ENCODE measurements at places on chromosomes 3 and 15.

- DNase-seq = no peak
These were observed 11.0 kb upstream of the KNG1 start for GRCh38 chr3:186705882-186706780.

DNA sequence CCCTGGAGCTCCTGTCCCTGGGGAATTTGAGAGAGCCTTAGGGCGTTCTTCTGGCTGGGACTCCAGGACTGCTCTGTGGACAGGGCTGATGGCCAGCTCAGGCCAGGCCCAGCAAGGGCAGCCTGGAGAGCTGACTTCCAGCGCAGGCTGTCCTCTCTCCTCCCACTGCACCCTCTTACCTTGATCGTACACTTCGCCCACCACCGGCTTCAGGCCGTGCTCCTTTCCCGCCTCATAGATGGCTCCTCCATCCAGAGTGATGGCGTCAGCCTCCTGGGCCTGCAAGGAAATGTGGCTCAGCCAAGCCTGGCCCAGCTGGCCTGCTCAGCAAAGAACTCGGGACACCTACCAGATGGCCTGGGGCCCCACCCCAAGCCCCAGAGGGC lies 3.1 kb downstream of the MELTF start:
- DNase-seq = no peak

DNA sequence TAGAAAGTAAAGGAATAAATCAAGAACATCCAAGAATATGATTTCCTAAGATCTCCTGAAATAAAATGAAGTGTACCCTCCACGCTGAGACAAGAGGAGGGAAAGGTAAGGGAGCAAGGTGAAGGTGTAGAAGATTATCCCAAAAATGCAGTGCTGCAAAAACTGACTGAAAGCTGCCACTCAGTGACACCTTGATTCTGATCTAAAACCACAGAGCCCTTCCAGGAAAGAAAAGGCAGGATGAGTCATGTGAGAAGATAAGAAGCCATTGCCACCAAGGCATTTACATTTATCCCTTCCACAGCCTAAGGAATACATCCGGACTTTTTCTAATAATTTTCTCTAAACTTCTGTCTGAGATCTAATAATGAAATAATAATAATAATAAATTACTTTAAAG lies 49.9 kb downstream of the IGSF11 start:
- DNase-seq = no peak

DNA sequence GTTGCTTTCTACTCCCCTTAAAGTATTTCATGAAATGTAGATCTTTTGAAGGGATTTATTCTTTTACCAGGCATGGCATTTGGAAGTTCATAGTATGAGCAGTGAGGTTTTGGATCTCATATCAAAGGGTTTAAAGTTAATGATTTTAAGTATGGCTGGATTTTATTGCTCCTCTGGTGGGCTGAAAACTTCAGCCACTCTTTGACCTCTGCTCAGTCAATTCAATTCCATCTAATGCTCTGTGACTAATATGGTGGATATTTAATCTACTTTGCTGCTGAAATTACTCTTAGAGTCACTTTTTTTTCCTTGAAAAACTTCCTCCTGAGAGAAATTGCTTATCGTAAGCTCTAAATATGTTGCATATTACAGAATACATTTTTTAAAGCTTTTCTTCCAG lies 218.6 kb downstream of the NR2F2 start:
- DNase-seq = no peak

DNA sequence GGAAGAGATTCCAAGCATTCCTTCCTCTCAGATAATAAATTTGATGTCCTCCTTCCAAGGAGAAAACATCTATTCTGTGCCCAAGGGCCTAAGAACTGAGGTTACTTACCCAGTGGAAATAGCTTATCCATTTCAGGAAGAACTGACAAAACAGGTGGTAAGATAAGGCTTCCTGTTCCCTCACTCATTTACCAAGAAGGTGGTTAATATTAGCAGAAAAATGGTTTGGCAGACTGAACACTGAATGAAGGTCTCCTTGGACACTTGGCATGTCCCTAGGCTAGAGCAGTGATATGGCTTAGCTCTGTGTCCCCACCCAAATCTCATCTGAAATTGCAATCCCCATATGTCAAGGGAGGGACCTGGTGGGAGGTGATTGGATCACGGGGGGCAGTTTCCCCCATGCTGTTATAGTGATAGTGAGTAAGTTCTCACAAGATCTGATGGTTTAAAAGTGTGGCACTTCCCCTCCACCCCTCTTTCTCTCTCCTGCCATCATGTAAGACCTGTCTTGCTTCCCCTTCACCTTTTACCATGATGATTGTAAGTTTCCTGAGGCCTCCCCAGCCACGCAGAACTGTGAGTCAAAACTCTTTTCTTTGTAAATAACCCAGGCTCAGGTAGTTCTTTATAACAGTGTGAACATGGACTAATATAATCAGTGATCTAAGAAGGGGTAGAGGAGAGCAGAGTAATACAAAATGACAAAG lies 127.4 kb downstream of the ST8SIA2 start:
- no peak for DNase-seq

DNA sequence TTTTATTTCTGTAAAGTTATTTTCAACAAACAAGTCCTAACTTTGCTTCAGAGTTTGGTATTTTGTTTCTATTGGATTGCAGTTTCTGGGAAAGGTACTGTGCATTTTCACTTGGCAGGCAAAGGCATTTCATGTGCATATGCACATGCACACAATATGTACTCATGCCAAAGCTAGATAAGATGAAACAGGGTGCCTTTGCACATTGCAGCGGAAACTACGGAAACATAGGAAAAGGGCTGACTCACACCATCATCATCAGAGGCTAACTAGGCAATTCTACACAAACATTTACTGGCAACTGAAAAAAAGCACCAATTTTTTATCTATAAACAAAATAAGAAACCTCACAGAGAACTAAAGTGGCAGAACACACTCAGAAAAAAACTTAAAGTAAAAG lies 550.6 kb upstream of the NECTIN3 start:
- DNase-seq = peak; percentile 81

GRCh38 chr15:66293419-66294156 lies at the start of gene DIS3L:
DIS3L (plus strand) TSS chr15:66293568; CDS start chr15:66293597, 29 bp downstream.
- DNase-seq = peak; percentile 65

DNA sequence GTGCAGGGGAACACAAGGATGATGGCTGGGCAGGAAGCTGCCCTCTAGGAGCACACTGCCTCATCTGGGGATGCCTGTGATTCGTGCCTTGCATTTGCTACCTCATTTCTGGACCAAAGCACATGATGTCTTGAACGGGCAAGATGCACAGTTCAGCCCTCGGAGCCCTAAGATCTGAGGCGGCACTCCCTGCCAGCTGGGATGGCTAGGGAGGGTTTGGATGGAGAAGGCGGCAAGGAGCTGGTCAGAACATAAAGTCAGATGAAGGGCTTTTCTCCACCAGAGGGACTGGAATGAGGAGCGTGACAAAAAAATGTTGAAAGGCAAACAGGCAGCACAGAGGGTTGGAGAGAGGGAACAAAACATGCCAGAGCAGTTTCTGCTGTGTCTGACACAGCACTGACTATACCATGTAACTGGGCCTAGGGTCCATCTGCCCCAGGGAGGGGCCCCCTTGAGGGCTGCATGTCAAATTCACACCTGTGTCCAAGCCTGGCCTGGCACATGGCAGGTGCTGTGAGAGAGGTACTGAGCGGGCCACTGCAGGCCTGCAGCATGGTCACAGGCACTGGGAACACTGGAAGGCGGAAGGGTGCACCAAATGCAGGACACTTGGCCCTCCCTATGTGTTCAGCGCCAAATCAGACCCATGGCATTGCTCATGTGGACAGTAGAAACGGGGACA lies 21.7 kb downstream of the TMEM43 start:
- no peak for DNase-seq

DNA sequence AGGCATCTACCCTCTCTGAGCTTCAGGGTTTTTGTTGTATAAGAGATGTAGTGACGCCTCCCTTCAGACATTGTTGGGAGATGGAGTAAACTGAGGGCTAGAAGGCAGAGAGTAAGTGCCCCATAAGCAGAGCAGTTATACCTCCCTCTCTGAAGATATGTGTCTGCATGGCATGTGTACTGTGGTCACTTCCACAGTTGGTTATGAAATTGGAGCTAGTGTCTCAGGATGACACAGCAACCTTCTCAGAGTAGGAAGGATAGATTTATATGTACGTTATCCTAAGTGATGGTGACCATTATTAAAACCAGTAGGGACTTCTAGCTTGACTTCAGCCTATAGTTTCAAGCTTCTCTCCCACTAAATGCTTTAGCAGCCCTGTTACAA lies 17.9 kb downstream of the PXK start:
- DNase-seq = no peak

DNA sequence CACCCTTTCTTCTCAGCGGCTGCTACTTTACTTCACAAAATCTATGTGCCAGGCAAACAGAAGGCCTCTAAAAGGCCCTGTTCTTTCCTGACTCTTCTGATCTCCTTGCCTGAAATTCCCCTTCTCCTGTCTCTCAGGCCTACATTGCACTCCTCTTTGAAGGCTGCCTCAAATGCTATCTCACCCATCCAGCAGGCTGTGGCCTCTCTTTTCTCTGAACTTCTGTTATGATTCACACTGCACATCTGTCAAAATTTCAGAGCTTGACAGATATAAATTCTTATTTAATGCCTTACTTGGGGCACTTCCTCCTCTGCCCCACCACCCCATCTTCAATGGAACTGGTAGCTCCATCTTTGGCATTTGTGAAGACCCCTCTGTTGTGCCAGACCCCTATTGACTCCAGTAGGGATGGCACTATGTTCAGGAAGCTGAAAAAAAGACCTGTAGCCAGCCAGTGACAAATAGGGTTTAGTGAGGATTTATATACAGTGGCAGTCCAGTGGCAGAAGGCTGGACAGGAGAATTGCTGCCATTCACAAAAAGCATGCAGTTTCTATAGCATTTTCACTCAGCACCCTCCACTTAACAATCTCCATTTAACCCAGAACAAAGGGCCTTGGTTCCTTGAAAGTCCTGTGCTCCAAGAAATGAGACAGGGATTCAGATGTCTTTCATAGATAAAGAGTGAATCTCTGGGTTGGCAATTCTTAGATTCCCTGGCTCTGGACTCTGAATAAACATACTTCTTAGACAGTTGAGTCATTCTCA lies 415.8 kb upstream of the GRM7 start:
- DNase-seq = no peak

- no peak for DNase-seq
These were observed 29.2 kb upstream of the KIF23 start for GRCh38 chr15:69384626-69385598.

GRCh38 chr3:12990306-12990705 lies 82.9 kb downstream of the IQSEC1 start:
- peak; percentile 45 for DNase-seq

DNA sequence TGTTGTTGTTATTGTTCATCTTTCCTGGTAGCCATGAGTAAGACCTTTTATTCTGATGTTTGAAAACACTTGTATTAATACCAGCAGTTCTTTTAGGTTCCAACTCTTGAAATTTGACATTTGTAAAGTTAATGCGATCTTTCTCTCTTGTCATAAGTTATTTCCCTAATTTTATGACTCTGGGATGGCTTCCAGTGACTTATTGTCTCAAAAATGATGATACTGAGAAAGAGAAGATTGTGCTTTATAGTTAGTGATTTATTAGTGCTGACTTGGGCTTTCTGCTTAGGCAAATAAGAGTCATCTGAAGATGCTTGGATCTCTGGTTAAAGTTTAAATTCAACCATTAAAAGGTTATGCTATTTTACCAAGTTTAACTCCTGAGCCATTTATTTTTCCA lies 715.2 kb downstream of the GRM7 start:
- DNase-seq = no peak

- DNase-seq = no peak
These were observed 170.1 kb downstream of the IL5RA start for GRCh38 chr3:2940062-2940461.

DNA sequence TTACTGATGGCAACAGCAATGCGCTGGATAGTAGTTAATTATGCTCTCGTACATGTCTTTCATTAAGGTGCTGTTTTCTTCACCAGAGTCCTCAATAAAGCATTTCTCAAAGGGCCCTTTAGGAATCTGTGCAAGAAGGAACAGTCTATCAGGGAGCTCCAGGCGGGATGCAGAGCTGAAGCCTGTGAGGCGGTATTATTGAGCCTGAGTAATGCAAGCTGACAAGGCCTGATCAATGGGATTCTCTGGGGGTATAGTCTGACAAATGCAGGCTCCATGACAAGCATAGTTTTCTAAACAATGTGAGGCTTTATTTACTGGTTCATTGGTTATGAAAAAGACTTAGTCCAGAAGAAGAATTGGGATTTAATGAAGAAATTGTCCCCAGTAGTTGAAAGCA lies 530.9 kb upstream of the CBLB start:
- no peak for DNase-seq

GRCh38 chr15:34986326-34986725 lies 1.8 kb downstream of the ZNF770 start:
- peak; percentile 53 for DNase-seq

GRCh38 chr3:98786364-98787006 lies 23.3 kb downstream of the ST3GAL6 start:
- DNase-seq = no peak

- peak; percentile 70 for DNase-seq
These were observed 8.6 kb upstream of the NR2F2 start for GRCh38 chr15:96321639-96322535.

DNA sequence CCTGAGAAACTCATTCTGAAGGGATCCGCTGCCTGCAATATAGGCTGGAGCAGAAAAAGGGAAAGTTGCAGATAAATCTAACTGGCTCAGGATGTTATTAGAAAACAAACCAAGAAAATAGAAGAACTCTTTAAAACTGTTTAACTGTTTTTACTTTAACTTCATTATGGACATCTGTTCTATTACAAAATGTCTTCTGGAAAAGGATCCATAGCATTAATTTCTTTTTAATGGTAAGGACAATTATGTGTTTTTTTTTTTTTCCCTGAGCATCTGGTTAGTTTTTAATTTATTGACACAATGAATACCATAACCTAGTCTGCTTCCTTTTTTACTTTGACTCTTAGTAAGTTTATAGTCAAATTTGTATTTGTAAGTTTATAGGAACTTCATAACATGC lies 239.5 kb downstream of the NAALADL2 start:
- no peak for DNase-seq

- DNase-seq = peak; percentile 67
These were observed 1.1 kb downstream of the EHD4 start for GRCh38 chr15:41971089-41971894.

DNA sequence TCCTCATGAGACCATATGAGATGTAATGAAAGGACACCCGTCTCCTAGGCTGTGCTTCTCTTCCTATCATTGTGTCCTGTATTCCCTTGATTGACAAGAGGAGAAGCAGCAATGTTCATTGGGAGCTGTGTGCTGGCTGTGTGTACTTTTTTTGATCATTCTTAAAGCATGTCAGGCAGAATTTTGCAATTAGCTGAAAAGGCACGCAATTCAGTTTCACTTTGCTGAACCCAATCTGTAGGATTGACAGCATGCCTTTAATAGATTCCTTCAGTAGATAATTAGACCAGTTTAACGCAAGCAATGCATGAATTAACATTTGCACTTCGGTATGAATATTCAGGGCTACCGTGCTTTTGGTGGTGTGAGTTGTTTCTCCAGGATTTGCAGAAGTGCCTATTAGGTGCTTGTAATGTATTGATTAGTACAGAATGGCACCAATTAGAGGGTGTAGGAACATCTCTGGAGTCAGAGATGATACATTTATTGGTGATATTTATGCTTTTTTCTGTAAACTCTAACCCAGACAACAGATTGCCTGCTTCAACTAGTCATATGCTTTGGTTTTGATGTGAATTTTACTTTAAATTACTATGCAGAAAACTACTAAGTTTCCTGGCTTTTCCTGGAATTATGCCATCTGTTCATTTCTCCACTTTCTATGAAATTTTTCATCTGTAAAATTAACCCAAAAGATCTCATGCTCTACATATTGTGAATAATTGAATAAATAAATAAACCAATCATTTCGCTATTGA lies 114.3 kb downstream of the NSUN3 start:
- no peak for DNase-seq

Data from epithelial cell of esophagus (primary cell).